ENCODE measurements at places on chromosomes 12 and 14.

DNA sequence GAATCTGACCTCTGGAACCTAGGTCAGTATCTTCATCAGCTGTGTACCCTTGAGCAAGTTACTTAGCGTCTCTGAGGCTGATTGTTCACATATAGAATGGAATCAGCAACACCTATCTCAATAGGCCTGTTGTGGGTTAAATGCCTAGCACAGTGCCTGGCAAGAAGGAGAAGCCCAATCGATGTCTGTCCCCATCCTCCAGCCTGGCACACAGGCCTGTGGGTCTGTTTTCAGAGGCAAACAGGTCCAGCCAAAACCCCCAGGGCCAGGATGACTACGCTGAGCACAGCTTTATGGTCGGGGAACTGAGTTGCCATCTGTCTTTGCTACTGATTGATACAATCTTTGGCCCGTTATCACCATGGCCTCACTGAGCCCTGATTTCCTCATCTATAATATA is 89.2 kb downstream of the NUAK1 start:
- DNase-seq, result no peak

DNA sequence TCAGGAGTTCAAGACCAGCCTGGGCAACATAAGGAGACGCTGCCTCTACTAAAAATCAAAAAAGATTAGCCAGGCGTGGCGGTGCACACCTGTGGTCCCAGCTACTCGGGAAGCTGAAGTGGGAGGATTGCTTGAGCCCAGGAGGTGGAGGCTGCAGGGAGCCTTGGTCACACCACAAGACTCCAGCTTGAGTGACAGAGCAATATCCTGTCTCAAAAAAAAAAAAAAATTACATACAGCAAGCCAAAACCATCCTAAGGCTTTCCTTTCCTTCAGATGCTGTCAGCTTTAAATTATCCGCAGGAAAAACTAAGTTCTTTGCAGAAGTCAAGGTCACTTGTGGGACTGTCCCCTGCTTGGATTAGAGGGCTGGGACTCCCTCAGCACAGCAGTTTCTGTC is 1.3 kb downstream of the CS start:
- DNase-seq, result no peak

GRCh38 chr12:62933602-62934238 is 1.2 kb downstream of the PPM1H start:
- DNase-seq, result no peak

DNA sequence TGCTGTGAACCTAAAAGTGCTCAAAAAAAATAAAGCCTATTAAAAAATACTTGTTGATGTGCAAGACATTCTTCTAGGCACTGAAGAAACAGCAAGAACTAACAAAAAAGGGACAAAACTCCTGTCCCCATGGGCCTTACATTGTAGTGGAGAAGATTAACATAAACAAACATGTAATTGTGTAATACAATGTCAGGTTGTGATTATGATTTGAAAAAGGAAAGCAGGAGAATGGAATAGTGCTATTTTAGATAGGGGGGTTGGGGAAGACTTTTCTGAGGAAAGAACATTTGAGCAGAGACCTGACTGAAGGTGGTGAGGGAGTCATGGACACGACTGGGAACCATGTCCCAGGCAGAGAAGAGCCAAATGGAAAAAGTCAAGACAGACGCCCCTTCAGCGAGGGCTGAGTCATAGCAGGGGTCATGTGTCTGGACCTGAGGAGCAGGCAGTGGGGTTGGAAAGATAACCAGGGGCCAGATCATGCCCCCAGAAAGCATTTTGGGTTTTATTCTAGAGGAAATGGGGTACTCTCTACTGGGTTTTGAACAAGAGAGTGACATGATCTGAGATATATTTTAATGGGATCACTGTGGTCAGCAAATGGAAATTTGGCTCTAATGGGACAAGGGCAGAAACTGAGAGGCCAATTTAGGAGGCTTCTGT is 19.4 kb upstream of the IFNG start:
- no peak for DNase-seq

DNA sequence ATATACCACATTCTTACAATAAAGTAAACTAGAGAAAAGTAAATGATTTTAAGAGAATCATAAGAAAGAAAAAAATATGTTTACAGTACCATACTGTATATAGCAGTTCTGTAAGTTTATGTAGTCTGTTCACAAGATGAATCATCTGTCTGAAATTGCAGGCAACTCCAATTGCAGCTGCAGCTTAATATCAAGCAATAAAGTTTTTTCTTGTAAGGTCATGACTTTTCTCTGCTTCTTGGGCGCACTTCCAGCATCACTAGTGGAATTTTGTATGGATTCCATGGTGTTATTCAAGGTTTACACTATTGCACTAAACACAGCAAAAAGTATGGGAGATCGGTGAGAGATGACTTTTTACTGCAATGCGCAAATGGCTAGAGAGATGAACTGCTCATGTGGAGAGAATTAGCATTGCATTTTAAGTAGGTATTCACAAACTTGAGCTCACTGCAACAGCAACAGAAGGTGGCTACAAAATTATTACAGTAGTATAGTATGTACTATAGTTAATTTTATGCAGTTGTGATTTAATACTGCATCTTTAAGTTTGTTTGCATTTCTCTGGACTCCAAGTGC is 445.4 kb upstream of the OR4E1 start:
- no peak for DNase-seq

GRCh38 chr14:105161309-105161708 is 7.3 kb downstream of the JAG2 start:
- DNase-seq, result no peak

GRCh38 chr12:27523642-27524493 is at the start of gene PPFIBP1:
Gene PPFIBP1, plus strand, starts transcription at chr12:27524206. Its CDS starts 109,191 bp downstream, at chr12:27633397.
- DNase-seq, result peak; percentile 61

- DNase-seq, result no peak
Observed at GRCh38 chr12:25155022-25155576, 39.9 kb downstream of the DNAI7 start.

DNA sequence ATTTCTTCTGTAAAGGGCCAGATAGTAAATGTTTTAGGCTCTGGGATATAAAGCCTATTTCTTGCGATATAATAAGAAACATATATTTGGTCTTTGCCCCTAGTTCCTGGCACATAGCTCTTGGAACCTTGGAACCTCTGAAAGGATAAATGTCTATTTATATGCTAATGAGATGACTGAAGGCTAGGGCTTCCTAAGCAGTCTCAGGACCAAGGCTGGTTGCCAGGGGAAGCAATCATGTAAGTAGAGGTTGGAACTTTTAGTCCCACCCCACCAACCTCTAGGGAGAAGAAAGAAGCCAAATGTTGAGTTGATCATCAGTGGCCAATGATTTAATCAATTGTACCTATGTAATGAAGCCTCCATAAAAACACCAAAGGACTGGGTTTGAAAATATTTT is 26.6 kb upstream of the NFYB start:
- no peak for DNase-seq

DNA sequence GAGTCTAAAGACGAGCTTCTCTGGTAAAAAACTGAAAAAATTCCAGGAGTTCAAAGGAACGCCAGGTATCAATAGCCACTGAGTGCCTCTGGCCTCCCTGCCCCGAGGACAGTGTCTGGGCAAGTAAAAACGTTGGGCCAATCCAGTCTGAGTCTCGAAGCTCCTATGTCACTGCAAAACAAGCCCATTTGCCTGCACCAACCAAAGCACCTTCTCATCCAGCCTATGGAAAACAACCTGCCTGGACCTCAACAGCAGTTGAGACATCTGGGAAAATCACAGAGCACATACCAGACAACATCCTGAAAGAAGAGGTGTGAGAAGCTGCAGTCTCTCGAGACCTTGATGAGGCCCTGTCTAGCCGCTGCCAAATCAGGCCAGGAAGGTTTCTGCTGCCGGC is 56.6 kb downstream of the RNF34 start:
- no peak for DNase-seq

GRCh38 chr12:98578392-98578791 is 15.1 kb upstream of the SLC25A3 start:
- no peak for DNase-seq

DNA sequence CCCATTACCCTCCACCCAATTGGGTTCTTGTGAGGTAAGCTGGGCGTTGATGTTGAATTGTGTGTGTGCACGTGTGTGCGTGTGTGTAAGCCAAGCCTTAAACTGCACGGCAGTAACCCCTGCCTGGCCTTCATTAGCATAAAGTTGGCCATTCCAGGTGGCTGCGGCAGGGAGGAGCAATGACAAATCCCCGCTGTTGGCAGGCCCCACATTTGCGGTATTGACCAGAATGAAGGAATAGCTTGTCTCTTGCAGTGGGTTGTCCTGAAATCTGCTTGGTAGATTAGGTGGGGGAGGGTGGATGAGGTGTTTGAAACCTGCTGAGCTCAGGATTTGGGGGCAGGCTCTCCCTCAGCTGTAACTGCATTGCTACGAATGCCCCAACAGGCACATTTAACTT is 7.3 kb downstream of the VSX2 start:
- DNase-seq, result no peak

DNA sequence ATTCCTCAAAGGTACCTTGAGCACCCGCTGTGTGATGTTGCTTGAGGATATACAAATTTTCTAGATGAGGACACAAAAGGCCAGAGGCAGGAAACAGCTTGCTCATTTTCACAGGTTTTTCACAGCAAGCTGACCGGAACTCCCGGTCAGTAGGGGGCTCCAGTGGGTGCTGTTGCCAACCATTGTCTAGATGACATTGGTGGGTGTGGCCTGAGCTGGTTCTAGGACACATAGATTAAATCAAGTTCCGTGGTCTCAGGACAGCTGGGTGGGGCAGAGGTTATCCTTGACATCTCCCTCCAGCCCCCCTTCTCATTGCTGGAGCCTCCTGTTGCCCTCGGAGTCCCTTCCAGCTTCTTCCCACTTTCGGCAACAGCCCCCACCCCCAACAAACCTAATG is 153.6 kb upstream of the FKBP4 start:
- no peak for DNase-seq

- DNase-seq, result no peak
Observed at GRCh38 chr12:100632445-100632892, 59.0 kb downstream of the GAS2L3 start.

DNA sequence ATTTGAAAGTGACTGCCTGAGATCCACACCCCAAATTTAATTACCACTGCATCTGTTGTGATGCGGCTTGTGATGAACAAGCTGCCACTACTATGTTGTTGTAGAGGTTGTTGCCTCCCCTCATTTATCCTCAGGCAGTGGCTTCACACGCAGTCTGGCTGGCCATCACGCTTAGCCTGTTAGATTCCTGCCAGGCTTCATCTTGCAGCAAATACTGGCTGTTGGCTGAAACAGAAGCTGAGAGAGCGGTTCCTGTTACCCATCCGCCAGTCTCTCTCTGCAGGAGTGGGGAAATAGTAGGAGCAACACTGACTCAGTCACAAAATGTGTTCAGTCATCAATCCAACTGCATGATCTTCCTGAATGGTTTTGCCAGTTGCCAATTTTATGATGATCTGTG is 934.4 kb downstream of the FLRT2 start:
- no peak for DNase-seq

- no peak for DNase-seq
Observed at GRCh38 chr14:62064751-62065323, 302.6 kb downstream of the SNAPC1 start.

GRCh38 chr12:6764011-6764828 is 1.9 kb upstream of the PTMS start:
- no peak for DNase-seq

GRCh38 chr12:105477873-105478272 is 147.4 kb downstream of the C12orf75 start:
- no peak for DNase-seq

DNA sequence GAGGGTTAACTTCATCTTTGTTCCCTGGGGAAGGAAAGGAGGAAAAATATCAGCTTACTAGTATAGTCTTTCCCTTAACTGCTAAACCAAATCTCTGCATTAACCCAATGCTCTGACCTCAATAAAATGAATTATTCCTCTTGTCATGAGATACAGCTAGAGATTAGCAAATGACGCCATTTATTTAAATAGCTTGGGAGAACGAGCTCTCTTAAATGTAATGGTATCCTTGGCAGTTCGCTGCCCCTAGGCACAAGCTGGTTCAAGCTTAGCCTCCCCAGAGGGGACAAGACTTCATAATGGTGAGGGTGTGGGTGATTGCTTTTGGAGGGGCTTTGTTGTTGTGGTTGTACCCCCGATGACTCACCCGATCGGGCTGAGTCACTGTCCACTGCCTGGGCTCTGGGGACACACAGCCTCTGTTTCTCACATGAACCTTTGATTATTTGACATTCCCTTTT is 19.6 kb downstream of the FNTB start:
- DNase-seq, result no peak

GRCh38 chr14:52131640-52132320 is 62.9 kb upstream of the NID2 start:
- DNase-seq, result no peak

DNA sequence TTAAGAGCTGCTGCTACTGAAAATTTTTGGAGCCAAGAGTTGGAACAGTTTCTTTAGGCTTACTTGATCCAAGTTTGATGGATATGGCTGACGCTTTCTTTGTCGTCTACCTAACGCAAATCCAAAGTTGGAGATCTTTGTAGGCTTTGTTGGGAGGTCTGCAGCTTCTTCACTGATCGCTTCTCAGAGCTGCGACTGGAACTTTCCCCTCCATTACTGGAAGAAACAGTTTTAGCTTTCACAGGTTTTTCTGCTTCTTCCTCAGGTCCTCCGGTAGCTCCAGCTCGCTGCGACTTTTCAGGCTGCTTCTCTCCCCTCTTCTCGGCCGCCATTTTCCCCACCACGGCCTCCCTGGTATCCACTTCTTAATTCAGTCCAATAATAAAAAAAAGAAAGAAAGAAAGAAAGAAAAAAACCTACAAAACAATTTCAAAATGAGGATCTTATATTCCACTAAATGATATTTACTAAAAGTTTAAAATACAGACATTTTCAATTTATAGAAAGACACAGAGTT is 178.1 kb upstream of the HMGA2 start:
- DNase-seq, result no peak

DNA sequence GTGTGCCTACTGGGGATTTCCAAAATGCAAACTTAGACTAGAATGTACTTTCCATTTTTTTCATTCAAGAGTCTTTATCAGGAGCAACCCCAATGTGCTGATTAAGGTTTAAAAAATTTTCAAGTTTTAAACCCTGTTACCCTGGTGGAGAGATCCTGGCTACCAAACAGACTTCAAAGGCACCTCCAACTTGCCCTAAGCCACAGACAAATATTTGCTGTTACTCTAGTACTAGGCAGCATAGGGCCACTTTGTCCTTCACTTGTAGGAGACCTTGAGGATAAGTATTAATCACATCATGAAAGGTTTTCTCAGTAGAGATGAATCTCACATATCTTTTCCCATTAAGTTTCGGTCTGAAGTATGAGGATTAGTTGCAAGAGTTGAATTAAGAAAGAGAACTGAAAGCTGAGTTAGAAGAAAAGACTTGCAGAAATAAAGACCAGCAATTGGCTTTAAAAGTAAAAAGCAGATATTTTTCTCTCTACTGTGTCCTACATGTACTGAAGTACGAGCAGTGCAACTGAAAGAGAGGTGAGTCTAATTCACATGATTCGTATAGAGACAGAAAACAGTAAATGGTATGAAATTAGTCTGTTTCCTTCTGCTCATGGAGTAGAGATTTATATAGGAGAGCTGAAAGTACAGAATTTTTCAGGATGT is 28.3 kb downstream of the NTN4 start:
- no peak for DNase-seq

GRCh38 chr14:68448252-68448902 is 344.5 kb downstream of the ZFP36L1 start:
- DNase-seq, result no peak

- DNase-seq, result no peak
Observed at GRCh38 chr14:69171569-69171968, 18.6 kb upstream of the DCAF5 start.

- DNase-seq, result no peak
Observed at GRCh38 chr12:26520869-26521268, 312.1 kb downstream of the ITPR2 start.
